ENCODE measurements at places on chromosomes 2 and 18. TPM values are rescaled to one million over a fixed set of nuclear protein-coding genes. Genes with fewer than 3 reads are reported as not detected.

The LRP1B gene
- 0.09 TPM for total RNA-seq

The TNS1 gene
- 149 TPM for total RNA-seq

The REG3A gene
- not detected for total RNA-seq

The GALR1 gene
- 0.11 TPM for total RNA-seq

The SCYGR4 gene
- total RNA-seq = not detected

The BCL11A gene
- 28.9 TPM for total RNA-seq

The SERPINB13 gene
- total RNA-seq = not detected

The NEURL3 gene
- total RNA-seq = 3.3 TPM

The INHBB gene
- 0.47 TPM for total RNA-seq

The MC4R gene
- not detected for total RNA-seq

The CRYGC gene
- not detected for total RNA-seq

The OR6B2 gene
- total RNA-seq = not detected

The DPP4 gene
- 30.1 TPM for total RNA-seq

The TFCP2L1 gene
- 149 TPM for total RNA-seq

The LYPD6 gene
- 4.0 TPM for total RNA-seq

The SNORC gene
- total RNA-seq = 38.2 TPM

The TBR1 gene
- total RNA-seq = not detected

The ZNF513 gene
- 27.4 TPM for total RNA-seq

The HOXD4 gene
- total RNA-seq = 3.8 TPM

The LOXL3 gene
- total RNA-seq = 3.4 TPM

The PSMG2 gene
- 69.9 TPM for total RNA-seq

The CPLX4 gene
- not detected for total RNA-seq

The UGT1A10 gene
- total RNA-seq = 112 TPM

The AKAIN1 gene
- not detected for total RNA-seq

The CAPN13 gene
- 58.5 TPM for total RNA-seq

The KYNU gene
- 2.3 TPM for total RNA-seq

The ALLC gene
- total RNA-seq = not detected
